HT1080 (cell line): ENCODE measurements at places on chromosomes 5 and 9. TPM values are rescaled to one million over a fixed set of nuclear protein-coding genes. Genes with fewer than 3 reads are reported as not detected.
A peak's percentile ranks its signal among the peaks of the same experiment; 100 is the strongest.

The ACOT12 gene
- 0.03 TPM in 1 of 2 replicates, not detected in the other for total RNA-seq

The RGS7BP gene
- total RNA-seq: not detected in 2 replicates

GRCh38 chr5:107268241-107268640, 402.5 kb downstream of the EFNA5 start:
- DNase-seq: peak; percentile 29

- no peak for DNase-seq
These were observed 35.6 kb downstream of the MRPL36 start for GRCh38 chr5:1763960-1764605.

DNA sequence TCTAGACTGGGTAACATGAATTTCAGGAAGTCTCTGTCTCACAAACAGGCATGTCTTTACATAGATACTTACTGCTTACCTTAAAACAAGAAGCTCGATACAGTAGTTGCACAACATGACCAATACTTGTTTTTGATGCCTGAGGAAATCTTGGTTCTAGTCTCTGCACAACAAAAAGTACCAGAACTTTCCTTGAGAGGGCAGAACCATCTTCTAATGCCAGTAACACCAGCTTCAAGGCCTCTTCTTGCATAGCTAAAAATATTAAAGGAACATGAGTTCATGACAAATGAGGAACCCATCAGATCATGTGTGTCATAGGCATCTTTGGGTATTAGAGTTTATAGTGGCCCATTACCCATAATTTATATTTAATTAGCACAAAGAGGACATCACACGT, 22.0 kb downstream of the RC3H2 start:
- DNase-seq: no peak

- DNase-seq: no peak
These were observed 246.8 kb downstream of the ARHGAP26 start for GRCh38 chr5:143016777-143017516.

DNA sequence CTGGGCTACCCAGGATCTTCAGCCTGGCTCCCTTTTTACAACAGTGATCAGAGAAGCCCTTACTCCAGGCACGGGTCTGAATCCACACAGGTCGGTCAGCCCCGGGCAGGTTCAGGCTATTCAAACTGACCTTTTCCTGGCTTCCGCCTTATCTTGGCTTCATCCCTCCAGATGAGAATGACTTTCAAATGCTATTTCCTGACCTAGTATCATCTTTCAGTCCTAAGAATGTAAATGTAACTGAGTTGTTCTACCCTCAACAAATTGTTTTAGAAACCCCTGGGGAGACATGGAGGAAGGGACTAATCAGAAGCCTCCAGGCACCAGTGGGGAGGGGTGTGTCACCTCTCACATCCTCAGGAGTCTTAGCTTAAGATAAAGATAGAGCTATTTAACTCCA, 213.2 kb downstream of the EPB41L4A start:
- DNase-seq: no peak

- no peak for DNase-seq
These were observed 277.7 kb downstream of the TMEM167A start for GRCh38 chr5:82799361-82800077.
